ENCODE measurements at places on chromosomes 1 and 21. TPM values are rescaled to one million over a fixed set of nuclear protein-coding genes. Genes with fewer than 3 reads are reported as not detected.

The PLA2G2C gene
- total RNA-seq = not detected

The SERINC2 gene
- total RNA-seq = 28.4 TPM

The MROH9 gene
- total RNA-seq = not detected

The SPRR2F gene
- not detected for total RNA-seq

The KIF14 gene
- 13.1 TPM for total RNA-seq

The OLIG2 gene
- total RNA-seq = not detected

The LAPTM5 gene
- 0.18 TPM for total RNA-seq

The KCNQ4 gene
- 0.14 TPM for total RNA-seq

The DMBX1 gene
- 0.76 TPM for total RNA-seq

The OR2T11 gene
- not detected for total RNA-seq

The POMGNT1 gene
- total RNA-seq = 35.0 TPM

The FMOD gene
- 0.01 TPM for total RNA-seq

The CD244 gene
- not detected for total RNA-seq

The A3GALT2 gene
- not detected for total RNA-seq

The RORC gene
- total RNA-seq = not detected

The RNU1-4 gene
- not detected for total RNA-seq

The MATN1 gene
- total RNA-seq = 0.05 TPM

The CFHR1 gene
- not detected for total RNA-seq

The CYYR1 gene
- total RNA-seq = not detected

The RNF186 gene
- total RNA-seq = not detected

The DIRAS3 gene
- 1.2 TPM for total RNA-seq

The PINK1 gene
- total RNA-seq = 37.5 TPM

Measured in A549 treated with CpdA at 1 μM for 4 hours (cell line).